Posterior cingulate gyrus (tissue), 11 donors: ENCODE measurements at places on chromosomes 4 and X.
A peak's percentile ranks its signal among the peaks of the same experiment; 100 is the strongest.

DNA sequence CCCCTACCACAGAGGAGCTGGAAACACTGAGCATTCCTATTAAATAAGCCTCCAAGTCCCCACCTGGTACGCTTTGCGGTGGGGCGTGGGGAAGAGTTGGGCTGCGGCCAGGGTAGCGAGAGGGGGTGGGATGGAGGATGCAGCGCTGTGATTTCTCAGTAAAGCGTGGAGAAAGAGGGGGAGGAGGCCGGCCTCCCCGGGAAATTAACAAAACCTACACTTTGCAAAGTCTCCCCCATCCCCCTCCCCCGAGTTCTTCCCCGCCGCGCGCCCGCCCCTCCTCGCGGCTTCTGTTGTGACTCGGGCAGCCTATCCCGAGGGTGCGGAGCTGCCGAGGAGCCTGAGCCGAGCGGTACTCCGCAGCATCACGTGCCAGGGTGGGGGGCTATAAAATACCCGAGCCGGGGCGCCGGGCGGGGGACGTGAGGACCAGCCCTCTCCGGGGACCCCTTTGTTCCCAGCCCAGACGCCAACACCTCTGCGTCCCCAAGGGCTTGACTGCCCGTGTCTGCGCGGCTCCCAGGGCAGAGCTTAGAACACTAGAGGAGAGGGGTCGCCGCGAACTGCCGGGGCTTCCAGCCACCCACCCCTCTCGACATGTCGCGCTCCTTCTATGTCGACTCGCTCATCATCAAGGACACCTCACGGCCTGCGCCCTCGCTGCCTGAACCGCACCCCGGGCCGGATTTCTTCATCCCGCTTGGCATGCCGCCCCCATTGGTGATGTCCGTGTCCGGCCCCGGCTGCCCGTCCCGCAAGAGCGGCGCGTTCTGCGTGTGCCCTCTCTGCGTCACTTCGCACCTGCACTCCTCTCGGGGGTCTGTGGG is at the start of gene GSX2:
Gene GSX2, plus strand, starts transcription at position 416 of the 827 bp plus-strand sequence. Its CDS starts 182 bp downstream, at position 598.
- peak; percentile 73 for DNase-seq

DNA sequence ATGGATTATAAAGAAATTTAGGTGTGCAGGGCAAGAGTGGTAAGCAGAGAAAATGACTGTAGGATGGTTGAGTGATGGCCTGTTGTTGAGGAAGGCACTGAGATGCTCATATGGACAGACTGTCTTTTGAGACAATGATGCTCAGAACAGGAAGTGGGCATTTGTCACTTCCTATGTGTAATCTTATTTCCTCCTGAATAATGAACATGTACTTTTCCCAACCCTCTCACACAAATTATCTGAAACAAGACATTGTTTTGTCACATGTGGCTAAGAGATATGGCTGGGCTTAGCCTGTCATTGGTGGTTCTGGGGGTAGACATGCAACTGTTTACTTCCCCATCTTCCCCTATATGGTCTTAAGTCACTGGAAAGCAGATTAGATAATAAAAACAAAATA is 240.5 kb downstream of the CFAP47 start:
- DNase-seq, result no peak

DNA sequence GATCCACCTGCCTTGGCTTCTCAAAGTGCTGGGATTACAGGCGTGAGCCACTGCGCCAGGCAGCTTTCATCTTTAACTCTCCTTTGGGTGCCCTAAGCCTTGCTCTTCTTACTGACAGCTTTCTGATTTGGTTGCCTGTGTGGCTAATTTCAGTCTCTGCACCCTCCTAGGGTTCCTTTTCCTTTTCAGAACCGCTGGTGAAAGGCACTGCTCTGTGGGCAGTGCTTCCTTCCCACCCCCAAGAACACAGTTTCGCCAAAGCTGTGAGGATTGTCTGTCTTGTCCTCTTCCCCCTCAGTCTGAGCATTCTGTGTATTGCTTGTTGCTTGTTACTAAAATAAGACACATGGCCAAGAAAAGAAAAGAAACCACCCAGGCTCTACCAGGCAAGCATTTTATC is 101.4 kb upstream of the FRMPD3 start:
- DNase-seq, result no peak

DNA sequence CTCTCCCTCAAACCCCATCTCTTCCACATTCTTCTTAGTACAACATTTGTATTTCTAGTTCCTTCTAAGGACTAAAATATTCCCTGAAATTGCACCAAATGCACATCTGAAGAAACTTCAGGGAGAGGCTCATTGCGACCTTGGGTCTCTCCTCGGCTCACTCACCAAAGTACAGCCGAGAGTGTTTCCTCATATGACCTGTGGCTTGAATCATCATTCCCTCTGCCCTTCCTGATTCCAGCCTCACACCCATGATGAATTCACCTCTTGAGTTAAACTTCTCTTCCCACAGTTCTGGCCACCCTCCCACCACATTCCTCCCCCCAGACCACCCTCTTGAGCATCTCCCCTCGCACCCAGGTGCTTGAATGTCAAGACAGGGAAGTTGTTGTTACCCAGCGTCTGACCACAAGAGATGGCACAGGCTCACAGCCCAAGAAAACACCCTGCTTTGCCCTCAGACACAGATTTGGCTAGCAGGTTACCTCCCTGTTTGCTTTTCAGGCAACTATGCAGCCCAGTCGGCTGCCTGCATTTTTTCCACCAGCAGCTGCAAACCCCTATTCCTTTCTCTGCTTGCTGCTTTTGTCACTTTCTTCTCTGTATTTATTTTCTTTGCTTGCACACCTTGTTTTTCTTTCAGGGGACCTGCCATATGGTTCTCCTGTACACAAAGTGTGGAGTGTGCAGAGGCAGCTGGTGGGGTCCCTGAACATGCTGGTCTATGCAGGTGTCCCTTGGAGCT is 214.8 kb downstream of the SPATA18 start:
- no peak for DNase-seq

GRCh38 chrX:56281789-56282188 is 49.6 kb downstream of the KLF8 start:
- no peak for DNase-seq

- no peak for DNase-seq
Measured at GRCh38 chr4:26088433-26088928, 174.5 kb downstream of the SMIM20 start.

DNA sequence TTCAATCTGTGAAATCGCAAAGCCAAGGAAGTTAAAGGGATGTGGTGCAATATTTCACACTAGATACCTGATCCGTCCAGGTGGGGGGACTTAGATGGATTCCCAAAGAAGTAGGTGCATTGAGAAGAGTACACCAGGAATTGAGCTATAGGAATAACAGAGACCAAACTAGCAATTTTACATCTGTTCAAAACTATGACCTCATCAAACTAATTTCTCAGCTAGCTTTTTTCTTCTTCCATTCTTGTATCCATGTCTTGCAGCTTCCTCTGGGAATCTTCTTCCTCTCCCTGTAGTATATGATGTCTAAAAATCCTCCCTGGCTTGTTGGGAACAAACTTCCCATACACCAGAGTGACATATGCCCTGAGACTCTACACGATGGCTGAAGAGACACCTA is 51.0 kb upstream of the PTPN13 start:
- DNase-seq, result no peak

GRCh38 chr4:152535360-152535902 is 461 bp downstream of the FBXW7 start:
- DNase-seq, result no peak

- DNase-seq, result no peak
Measured at GRCh38 chrX:139647597-139647996, 60.4 kb downstream of the MCF2 start.

- DNase-seq, result no peak
Measured at GRCh38 chr4:26248647-26249046, 72.2 kb upstream of the RBPJ start.

GRCh38 chr4:92618968-92619367 is 315.2 kb downstream of the GRID2 start:
- DNase-seq, result no peak

DNA sequence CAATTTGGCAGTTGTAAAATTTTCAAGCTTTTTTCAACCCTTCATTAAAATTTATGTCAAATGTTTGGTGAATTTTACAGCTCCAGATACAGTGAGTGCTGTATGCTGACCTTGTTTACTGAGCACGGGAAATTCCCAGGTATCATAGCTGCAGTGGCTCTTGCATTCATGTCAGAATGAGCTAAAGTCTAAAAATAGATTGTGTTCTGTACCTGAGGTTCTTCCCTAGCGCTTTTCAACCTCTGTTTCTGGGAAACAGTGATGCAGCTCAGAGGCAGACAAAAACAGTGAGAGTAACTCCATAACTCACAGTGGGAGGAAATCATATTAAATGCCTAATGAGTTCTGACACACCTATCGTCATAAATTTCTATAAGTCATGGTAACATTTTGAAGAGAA is 393.8 kb upstream of the GNPDA2 start:
- DNase-seq, result no peak

DNA sequence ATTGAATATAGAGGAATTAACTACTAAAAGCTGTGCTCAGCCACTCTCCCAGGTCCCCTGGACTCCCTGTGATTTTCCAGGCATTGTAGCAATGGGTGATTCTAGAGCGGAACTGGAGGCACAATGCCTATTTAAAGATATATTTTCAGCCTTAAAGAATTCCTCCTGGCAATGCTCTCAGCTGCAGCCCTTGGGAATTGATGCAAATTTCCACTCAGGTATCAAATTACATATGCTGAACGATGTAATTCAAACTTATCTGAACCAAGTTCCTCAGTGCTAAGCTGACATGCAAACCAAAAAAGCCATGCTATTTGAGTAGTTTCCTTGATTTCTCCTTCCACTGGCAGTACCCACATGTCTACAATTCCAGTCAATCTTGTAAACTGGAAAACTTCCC is 86.3 kb upstream of the GABRA3 start:
- no peak for DNase-seq

- DNase-seq, result no peak
Measured at GRCh38 chrX:140804292-140804691, 94.7 kb downstream of the LINC00632 start.

DNA sequence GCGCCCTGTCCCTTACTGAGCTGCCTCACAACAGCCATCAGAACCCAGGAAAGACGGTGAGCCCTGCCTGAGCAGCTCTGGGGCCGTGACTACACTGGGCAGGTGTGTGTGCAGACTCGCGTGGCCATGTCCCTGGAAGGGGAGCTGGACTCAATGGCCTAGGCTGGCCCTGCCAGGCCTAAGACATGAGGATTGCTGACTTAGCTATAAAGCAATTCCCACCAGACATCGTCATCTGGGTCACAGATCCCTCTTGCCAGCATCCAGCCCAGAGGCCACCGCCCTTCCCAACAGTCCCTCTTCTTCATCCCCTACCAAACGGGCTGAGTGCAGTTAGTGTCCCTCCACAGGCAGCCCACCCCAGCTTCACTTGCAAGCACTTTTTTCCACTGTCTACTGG is 3.7 kb downstream of the NAA10 start:
- no peak for DNase-seq
